GM12864 (cell line): ENCODE measurements at places on chromosomes 7 and 10.

DNA sequence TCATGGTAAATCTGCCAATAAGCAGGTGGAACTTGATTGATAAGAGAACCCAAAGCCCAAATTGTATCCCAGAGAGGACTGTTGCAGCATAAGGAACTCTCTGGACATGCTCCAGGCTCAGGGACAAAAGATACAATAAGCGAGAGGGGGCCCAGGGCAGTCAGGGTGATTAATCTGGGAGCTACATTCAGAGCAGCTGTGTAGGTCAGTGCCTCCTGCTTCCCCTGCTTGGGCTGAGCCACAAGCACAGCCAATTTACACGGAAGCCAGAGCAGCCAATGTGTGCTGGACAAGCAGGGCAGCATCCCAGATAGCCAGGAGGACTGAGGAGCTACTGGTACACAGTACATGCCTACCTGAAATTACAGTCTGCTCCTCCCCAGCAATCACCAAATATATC is 24.2 kb downstream of the MYPN start:
- no peak for DNase-seq

- DNase-seq = no peak
These were observed 4.1 kb upstream of the SFR1 start for GRCh38 chr10:104117839-104118323.

GRCh38 chr10:118807512-118808305 is 52.9 kb upstream of the CACUL1 start:
- DNase-seq = no peak

DNA sequence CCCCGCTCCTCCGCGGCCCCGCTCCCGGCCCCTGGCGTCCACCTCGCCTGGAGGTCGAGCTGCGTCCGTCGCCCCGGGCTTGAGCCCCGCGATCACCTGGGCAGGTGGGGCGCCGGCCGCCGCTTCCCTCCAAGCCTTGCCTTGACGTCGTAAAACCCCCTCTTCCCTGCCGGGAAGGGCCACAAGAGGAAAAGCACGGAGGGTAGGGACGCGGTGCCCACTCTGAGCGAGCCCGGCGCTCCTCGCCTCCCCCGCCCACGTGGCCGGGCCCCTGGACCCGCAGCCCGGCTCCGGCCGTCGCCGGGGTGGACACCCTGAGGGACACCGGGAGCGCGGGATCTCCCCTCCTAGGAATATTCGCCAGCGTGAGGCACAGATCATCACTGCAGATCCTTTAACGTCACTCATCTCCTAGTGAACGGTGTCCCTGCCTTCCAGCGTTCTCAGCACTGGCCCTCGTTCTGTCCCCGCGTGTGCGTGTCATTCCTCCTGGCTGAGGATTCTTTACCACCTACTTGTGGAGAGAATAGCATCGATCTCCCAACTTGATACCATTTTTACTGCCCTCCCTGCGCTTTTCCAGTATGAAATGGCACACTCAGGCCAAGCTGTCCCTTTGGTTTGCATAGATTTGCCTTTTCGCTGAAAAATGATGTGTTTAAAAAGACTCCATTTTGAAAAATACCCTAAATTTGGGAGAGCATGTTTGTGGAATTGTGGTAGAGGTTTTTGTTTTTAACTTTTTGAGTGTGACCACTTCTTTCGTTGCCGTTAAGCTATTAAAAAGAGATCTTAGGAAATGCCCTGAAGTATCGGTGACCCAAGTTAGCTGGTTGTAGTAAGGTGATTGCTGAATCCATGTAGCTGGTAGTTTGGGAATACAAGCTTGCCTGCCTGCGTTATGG is 649 bp downstream of the ACTR3B start:
- DNase-seq = no peak

DNA sequence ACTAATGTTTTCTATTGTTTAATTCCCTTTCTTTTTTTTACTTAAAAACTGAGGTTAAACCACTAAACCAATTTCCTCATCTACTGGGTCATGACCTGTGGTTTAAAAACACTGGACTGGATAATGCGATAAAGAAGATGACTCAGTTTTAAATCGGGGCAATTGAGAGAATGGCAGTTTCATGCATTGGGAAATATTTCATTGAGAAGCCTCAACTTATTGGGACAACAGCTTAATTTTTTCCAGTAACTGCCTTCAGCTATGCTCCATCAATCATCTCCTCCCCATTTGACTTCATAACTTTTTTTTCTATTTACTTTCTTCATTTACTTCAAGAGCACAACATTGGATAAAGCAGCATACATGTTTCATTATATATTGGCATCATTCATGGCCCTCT is 61.8 kb upstream of the MET start:
- DNase-seq = no peak
